ENCODE measurements at places on chromosomes 1 and 21. TPM values are rescaled to one million over a fixed set of nuclear protein-coding genes. Genes with fewer than 3 reads are reported as not detected.

DNA sequence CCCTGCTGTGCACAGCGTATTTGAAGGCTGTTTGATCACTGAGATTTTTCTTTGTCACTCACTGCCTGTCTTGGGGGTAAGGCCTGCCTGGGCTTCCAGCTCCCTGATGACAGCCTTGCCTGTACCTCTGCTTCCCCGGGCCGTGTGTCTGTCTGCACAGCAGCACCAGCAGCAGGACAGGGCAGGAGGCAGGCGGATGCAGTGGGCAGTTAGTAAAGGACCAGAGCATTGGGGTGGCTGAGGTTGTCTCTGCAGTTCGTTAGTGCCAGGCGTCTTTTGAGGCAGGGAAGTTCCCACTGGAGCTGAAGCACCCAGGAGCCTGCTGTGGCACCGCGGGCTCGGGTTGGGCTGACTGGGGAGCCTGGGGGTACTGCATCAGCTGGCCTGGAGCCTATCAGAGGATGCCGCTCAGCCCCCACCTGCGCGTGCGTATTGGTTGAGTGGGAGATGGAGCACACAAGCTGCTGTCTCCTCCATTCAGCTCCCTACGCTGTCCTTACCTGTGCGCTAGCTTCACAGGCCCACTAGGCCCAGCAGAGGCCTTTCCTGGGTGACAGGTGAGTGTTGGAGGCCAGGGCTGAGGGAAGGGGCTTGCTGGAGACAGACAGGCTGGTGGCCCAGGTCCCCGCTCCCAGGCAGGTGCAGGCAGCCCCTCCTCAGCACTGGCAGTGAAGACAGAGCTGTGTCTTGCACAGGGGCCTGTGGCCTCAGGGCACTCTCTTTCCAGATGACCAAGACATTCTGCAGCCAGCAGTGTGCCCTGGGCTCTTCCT lies 28.2 kb downstream of the SNAP47 start:
- peaks cover 8% of the 10 kb centered on the region for H3K36me3 ChIP-seq
- no peak overlapping the region for H3K27ac ChIP-seq
- no peak for DNase-seq
- no peak overlapping the region for H3K4me3 ChIP-seq
- peaks cover 60% of the 10 kb centered on the region for H3K4me1 ChIP-seq
- H3K27me3 ChIP-seq = no peaks in the 10 kb centered on the region

GRCh38 chr1:201481004-201481380 lies 12.0 kb upstream of the PHLDA3 start:
- H3K27me3 ChIP-seq = peaks cover 14% of the 10 kb centered on the region
- peaks cover 20% of the 10 kb centered on the region for H3K36me3 ChIP-seq
- peak overlapping the region; percentile 48 for H3K4me3 ChIP-seq
- H3K4me1 ChIP-seq = peaks cover 19% of the 10 kb centered on the region
- H3K27ac ChIP-seq = no peak overlapping the region

The DHRS3 gene
- total RNA-seq = 74.7 TPM

DNA sequence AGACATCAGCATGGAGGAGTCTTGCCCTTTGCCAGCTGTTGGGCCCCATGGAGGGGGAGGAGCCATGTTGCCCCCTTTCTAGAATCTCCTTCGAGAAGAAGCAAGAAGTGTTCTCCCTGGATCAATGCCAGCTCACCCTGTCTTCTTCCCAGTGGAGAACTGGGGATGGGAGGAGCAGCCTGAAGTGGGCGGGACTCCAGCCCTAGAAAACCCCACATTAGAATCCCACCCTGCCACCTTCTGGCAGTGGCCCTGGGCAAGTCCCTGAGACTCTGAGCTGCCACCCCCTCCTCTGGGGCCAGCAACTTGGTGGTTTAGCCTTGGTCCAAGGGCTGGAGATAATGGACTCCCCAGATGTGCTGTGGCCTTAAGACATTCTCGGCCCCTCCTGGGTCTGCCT lies 51.7 kb downstream of the PAX7 start:
- H3K27me3 ChIP-seq = no peaks in the 10 kb centered on the region
- H3K4me1 ChIP-seq = no peaks in the 10 kb centered on the region
- H3K27ac ChIP-seq = no peak overlapping the region
- no peak overlapping the region for H3K4me3 ChIP-seq

GRCh38 chr21:46459024-46459355 lies 299 bp downstream of the DIP2A start:
- DNase-seq = no peak
- H3K27me3 ChIP-seq = no peaks in the 10 kb centered on the region
- no peaks in the 10 kb centered on the region for H3K36me3 ChIP-seq
- peaks cover 4% of the 10 kb centered on the region for H3K4me1 ChIP-seq
- peak overlapping the region; percentile 69 for H3K4me3 ChIP-seq

DNA sequence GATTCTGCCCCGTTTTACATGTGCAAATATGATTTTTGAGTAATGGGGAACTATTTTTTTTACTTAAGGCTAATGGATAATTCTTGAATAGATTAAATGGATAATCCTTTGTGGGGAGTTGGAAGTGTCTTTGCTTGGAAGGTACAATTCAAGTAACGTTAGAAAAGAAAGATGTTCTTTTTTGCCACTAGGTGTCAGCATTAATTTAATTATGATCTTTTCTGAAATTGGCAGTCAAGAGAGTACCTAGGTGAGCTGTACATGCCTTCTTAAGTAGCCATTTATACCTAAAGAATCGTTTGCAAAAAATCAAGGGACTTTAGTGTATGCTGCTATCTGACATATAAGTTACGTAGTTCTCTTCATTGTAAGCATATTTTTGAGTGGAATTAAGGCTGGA lies 2.2 kb downstream of the FBXO28 start:
- peak; percentile 35 for DNase-seq
- H3K4me3 ChIP-seq = no peak overlapping the region
- peaks cover 10% of the 10 kb centered on the region for H3K36me3 ChIP-seq
- H3K27ac ChIP-seq = peak overlapping the region; percentile 92
- H3K27me3 ChIP-seq = no peaks in the 10 kb centered on the region

DNA sequence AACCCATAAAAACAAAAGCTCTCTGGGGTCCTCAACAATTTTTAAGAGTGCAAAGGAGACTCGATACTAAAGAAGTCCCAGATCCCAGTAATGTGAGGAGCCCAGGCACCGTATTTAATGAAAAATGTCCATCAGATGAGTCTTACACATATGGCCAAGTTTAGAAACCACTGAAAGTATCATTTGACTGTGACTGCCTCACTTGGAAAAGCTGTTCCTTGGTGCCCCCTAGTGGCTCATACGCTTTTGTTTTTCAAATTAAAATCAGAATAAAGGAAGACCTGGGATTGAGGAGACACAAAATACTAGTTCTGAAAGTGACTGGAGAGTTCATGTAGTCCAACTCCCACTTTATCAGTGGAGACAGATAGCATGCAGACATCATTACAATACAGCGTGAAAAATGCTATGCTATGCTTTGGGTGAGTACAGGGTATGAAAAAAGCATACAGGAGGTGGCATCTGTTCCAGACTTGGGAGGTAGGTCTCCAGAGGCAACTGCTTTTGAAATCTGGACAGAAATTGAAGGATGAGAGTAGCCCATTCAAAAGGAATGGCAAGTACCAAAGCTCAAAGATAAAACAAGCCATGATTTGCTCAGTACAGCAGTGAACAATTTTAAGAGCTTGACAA lies 33.8 kb downstream of the GDAP2 start:
- H3K27me3 ChIP-seq = no peaks in the 10 kb centered on the region
- H3K36me3 ChIP-seq = peaks cover 8% of the 10 kb centered on the region
- no peak overlapping the region for H3K27ac ChIP-seq
- peak; percentile 12 for DNase-seq
- no peak overlapping the region for H3K4me3 ChIP-seq

- H3K27ac ChIP-seq = no peak overlapping the region
- no peak overlapping the region for H3K4me3 ChIP-seq
- H3K36me3 ChIP-seq = no peaks in the 10 kb centered on the region
- H3K27me3 ChIP-seq = no peaks in the 10 kb centered on the region
- H3K4me1 ChIP-seq = no peaks in the 10 kb centered on the region
- no peak for DNase-seq
These were observed 396.3 kb downstream of the SETD4 start for GRCh38 chr21:35663856-35664606.

- H3K27me3 ChIP-seq = peaks cover 17% of the 10 kb centered on the region
- no peak within 1 kb of the TSS for H3K27ac ChIP-seq
- H3K4me3 ChIP-seq = peak within 1 kb of the TSS; percentile 75
- peak; percentile 37 for DNase-seq
- H3K4me1 ChIP-seq = peaks cover 8% of the 10 kb centered on the region
These were observed at the start of gene INKA2 for GRCh38 chr1:111739194-111739924. TSS of gene INKA2 (minus strand) at chr1:111739395. CDS start at chr1:111739242, 153 bp downstream.

GRCh38 chr21:35528116-35529042 lies 479.3 kb upstream of the RUNX1 start:
- H3K4me3 ChIP-seq = peak overlapping the region; percentile 91
- peak; percentile 14 for DNase-seq
- H3K27ac ChIP-seq = peak overlapping the region; percentile 84
- no peaks in the 10 kb centered on the region for H3K27me3 ChIP-seq
- H3K36me3 ChIP-seq = no peaks in the 10 kb centered on the region
- H3K4me1 ChIP-seq = peaks cover 31% of the 10 kb centered on the region

DNA sequence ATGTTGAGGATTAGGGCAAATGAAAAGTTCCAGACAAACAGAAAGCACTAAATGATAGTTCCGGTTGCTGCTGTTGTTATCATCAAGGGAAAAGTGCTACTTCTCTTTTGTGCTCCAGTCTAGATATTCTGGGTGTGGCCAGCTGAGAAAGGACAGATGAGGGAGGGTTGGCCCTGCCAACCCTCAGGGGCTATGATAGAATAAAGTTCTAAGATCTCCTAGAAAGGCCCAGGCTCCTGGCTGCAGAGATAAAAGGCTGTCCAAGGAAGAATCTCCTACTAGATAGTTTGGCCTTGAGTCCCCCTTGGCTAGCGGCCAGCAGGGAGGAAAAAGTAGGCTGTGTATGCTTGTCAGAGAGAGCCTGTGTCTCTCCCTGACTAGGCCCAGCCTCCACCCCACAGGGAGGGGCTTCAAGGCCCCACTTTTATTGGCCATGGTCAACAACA lies 31.5 kb downstream of the RIMS3 start:
- H3K4me1 ChIP-seq = no peaks in the 10 kb centered on the region
- H3K27me3 ChIP-seq = no peaks in the 10 kb centered on the region
- no peak overlapping the region for H3K27ac ChIP-seq
- no peak overlapping the region for H3K4me3 ChIP-seq
